Stimulated activated naive CD4-positive, alpha-beta T cell treated with Interleukin-2 at 50 U/mL for 16 hours (primary cell): ENCODE measurements at places on chromosomes 1 and 21.

DNA sequence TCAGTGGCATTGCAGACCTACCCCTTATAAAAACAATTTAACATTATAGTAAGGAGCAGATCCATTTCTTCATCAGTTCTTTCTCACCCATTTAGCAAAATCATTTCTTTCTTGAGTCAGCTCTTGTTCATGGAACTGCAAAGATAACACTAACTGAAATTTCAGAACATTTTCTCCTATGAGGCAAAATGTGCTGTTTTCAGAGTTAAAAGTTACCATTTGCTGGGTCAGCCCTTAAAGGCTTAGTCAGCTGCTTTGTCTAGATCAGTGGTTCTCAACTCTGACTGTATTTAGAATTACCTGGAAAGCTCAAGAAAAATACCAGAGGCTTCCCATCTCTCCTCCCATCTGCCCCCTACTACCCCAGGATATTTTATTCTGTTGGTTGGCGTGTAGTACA lies 12.2 kb downstream of the METTL13 start:
- no peak for DNase-seq

DNA sequence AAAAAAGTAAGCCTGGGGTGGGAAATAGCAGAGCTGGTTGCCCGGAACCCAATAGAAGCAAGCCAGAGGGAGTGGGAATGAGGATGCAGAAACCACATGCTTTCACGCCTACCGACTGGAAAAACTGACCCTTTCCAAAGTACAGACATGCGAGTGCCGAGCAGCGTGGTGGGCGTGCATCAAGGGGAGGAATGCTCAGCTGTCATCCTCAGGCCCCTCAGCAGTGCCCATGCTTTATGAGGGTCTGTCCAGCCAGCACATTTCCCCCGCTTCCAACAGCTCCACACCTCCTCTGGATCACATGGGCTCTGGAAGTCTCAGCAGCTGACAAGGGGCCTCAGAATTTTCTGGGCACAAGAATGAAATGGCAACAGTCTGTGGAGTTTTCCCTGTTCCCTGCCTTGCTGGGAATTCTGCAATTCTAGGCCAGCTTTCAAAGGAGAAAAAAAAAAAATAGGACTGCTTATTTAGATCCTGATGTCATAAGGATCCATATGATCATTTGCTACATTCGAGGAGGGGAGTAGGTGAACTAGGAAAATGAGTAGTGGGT lies 19.1 kb upstream of the IKBKE start:
- no peak for DNase-seq

DNA sequence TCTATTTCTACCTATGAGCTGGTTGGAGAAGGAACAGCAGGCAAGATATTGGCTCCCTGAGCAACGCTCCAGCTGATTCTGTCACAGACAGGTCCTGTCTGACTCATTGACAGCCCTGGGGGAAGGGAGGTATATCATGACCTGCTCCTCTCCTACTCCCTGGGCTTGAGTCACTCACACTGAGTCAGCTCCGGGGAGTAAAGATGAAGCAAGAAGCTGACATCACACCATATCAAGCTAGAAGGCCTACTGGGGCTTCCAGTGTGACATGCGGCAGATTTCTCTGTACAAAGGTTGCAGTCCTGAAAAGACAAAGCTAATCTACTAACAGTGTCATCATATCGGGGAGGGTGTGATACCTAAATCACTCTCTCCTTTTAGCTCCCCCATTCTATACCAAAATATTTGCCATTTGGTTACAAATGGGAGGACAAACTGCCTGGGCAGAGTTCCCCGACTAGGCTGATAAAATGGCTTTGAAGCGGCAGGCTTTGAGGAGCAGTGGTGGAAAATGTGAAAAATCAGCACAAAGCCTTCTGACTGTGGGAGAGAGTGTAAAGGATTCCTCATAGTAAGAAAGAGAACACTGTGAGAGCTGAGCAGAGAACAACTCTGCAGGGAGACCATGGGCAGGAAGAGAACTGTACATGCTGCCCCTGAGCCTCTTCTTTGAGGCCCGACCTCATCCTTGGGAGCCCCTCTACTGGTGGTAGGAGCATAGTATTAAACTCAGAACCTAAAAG lies 15.5 kb downstream of the PI4KB start:
- DNase-seq = peak; percentile 86

DNA sequence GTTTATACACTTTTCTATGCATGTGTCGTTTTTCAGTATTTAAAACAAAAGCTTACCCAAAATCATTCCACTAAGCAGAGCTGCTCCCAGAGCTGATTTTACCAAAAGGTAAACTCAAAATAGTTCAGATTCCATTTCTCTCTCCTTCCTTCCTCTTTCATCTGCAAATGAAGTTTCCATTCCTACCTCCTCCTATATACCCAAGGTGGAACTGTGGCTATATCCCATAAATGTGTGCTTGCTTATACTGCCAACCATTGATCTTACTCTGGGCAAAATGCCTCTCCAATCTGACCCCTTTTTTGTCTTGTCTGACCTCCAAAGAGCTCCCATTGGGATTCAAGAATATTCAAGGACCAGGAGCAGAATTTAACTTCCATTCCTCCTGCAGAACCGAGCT lies 9.5 kb downstream of the OLFML2B start:
- no peak for DNase-seq

DNA sequence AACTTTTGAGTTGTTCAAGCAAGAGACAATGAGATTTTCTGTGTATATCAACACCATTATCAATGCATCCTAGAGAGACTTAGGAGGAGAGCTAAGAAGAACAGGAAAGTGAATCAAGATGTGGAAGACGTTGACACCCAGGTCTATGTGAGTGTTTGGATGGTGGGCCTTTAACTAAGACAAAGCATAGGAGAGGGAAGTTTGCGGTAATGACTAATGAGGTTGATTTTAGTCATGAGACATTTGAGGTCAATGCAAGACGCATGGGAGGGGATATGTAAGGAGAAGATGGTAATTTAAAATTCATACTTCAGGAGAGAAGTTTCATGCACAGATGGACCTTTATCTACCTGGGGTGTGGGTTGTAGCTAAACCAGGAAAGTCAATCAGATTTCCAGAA lies 269.6 kb downstream of the VAV3 start:
- no peak for DNase-seq

- no peak for DNase-seq
Measured at GRCh38 chr1:160879056-160879455, 5.9 kb downstream of the ITLN1 start.

- no peak for DNase-seq
Measured at GRCh38 chr1:224786533-224787250, 142.8 kb upstream of the DNAH14 start.

DNA sequence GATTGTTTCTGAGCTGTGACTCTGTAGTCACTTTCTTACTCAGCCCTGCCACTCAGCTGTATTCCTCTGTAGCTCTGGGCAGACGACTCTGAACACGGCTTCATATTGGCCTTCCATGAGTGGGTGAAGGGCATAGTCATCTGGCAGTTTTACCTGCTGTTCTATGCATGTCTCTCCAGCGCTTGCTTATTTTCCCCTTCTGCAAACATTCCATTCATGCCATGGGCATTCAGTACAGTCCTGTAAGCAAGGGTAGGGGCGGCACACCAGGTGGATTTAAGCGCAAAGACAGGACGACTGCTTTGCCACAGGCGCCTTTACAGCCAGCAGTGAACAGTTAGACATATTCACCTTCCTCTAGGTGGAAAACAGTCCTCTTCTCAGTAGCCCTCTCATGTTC lies 4.4 kb upstream of the WDR26 start:
- no peak for DNase-seq

GRCh38 chr1:70892930-70893329 lies 154.7 kb downstream of the PTGER3 start:
- DNase-seq = no peak

GRCh38 chr1:820962-821361 lies 102.8 kb upstream of the SAMD11 start:
- no peak for DNase-seq

- no peak for DNase-seq
Measured at GRCh38 chr21:31394309-31394708, 50.2 kb upstream of the TIAM1 start.

- DNase-seq = no peak
Measured at GRCh38 chr1:156839426-156840109, 19.3 kb downstream of the INSRR start.

GRCh38 chr1:114008993-114009392 lies 29.7 kb downstream of the OLFML3 start:
- DNase-seq = no peak

GRCh38 chr1:98049370-98050135 lies 128.7 kb upstream of the DPYD start:
- no peak for DNase-seq

DNA sequence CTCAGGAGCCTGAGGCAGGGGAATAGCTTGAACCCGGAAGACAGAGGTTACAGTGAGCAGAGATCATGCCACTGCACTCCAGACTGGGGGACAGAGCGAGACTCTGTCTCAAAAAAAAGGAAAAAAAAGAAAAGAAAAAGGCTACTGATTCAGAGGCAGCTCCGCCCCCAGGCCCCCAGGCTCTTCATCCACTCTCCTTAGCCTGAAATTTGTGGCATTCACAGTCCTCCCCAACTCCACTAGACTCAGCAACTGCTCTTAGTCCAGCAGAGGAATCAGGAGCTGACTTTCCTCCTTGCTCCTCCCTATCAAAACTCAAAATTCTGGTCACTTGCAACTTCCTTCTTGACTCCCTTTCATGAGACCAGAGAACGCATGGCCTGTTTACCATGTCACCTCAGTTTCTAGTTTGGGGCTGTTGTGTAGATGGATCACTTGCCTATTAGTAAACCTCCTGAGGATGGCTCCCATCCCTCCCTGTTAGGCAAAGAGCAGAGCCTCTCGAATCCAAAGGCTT lies 27.1 kb downstream of the PCAT6 start:
- DNase-seq = no peak
